MCF 10A (cell line): ENCODE measurements at places on chromosomes 2 and 18.

- no peak for DNase-seq
Measured at GRCh38 chr2:40043191-40043590, 264.1 kb upstream of the THUMPD2 start.

GRCh38 chr2:21356086-21356856 lies 232.5 kb downstream of the TDRD15 start:
- DNase-seq: no peak

GRCh38 chr2:137983581-137983980 lies 19.3 kb downstream of the HNMT start:
- no peak for DNase-seq

DNA sequence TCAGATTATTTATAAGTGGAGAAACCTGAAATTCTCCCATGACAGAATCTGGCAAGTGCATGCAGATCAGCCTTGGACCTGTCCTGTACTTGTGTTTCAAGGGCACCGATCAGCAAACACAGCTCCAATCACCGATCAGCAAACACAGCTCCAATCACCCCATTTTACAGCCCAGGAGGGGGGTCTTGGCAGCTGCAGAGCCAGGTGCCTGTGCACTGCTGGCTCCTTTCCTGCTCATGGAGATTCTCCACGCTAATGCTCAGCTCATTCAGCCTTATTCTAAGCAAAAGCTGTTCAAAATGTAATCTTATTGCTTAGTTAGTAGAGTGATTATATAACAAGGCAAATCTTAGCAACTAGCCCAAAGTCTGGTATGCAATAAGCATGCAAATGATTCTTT lies 623.1 kb upstream of the HS6ST1 start:
- no peak for DNase-seq

GRCh38 chr2:238242731-238243495 lies 3.1 kb upstream of the HES6 start:
- DNase-seq: no peak

- DNase-seq: no peak
Measured at GRCh38 chr18:58148954-58149471, 105.0 kb downstream of the NEDD4L start.

GRCh38 chr2:191676790-191677645 lies 918 bp upstream of the NABP1 start:
- no peak for DNase-seq
